CD4-positive, alpha-beta T cell treated with Interleukin-10 for 1 hour (primary cell): ENCODE measurements at places on chromosomes 6 and 20.
A peak's percentile ranks its signal among the peaks of the same experiment; 100 is the strongest.

- DNase-seq: no peak
Measured at GRCh38 chr6:143647191-143647590, 30.6 kb upstream of the PHACTR2 start.

DNA sequence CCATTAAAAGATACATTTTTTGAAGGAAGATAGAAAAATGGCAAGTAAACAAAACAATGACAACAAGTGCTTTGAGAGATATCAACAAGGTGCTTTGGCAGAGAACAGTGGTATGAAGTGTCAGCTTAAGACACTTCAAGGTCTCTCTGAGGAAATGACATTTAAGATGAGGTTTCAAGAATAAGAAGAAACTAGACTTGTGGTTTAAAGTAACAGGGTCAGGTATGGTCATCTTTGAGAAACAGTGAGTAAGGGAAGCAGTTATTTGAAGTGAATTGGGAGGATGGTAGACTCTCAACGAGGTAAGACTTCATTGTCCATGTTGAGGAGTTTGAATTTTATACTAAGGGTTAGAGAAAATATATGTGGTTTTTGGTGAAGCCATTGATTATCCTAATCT is 77.8 kb downstream of the SYCP2L start:
- DNase-seq: no peak

GRCh38 chr6:138278326-138278725 is 60.0 kb upstream of the PBOV1 start:
- no peak for DNase-seq

GRCh38 chr20:33291830-33292355 is 8.9 kb downstream of the BPIFB1 start:
- DNase-seq: peak; percentile 65

GRCh38 chr6:101626269-101626668 is 232.8 kb downstream of the GRIK2 start:
- DNase-seq: no peak

DNA sequence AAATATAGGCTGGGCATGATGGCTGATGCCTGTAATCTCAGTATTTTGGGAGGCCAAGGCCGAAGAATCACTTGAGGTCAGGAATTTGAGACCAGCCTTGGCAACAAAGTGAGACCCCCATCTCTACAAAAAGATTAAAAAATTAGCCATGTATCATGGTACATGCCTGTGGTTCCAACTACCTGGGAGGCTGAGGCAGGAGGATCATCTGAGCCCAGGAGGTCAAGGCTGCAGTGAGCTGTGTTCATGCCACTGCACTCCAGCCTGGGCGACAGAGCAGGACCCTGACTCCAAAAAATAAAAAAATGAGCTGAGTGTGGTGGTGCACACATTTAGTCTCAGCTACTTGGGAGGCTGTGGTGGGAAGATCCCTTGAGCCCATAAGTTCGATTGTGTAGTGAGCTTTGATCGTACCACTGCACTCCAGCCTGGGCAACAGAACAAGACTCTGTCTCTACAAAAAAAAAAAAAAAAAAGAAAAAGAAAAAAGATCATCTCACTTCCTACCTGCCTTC is 10.1 kb upstream of the GUCA1B start:
- no peak for DNase-seq

- DNase-seq: no peak
Measured at GRCh38 chr6:49142421-49143151, 320.5 kb downstream of the MMUT start.

GRCh38 chr6:168873278-168874190 is 380.1 kb downstream of the THBS2 start:
- DNase-seq: no peak

- DNase-seq: no peak
Measured at GRCh38 chr6:162377735-162378134, 349.8 kb downstream of the PRKN start.

DNA sequence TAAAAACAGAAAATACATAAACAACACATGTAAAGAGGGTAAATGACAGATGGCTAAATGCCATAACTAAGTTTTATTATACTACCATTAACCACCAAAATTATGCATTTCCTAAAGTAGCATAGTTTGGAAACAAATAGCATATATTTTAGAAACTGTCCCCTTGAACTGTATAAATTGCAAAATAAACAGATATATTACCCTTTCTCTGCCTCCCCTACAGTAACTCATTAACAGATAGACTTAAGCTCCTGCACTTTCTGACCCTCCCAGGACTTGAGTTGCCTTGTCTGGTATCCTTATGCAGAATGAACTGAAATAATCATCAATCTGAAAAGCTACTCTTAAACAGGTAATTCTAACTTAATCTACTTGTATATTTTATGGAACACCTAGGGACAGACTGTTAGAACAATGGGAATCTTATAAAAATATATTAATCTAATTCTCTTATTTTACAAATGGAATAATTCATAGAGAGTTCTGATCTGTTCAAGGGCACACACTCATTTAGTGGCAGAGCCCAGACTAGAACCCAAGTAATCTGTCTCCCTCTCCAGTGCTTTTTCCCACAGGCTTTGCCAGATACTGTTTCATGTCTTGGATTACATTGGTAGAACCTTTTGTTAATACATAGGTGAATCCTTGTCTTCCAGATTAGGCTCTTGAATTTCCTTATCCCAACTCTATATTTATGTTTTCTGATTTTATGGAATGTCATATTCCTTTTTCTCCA is 50.6 kb upstream of the LOC128125822 start:
- no peak for DNase-seq

DNA sequence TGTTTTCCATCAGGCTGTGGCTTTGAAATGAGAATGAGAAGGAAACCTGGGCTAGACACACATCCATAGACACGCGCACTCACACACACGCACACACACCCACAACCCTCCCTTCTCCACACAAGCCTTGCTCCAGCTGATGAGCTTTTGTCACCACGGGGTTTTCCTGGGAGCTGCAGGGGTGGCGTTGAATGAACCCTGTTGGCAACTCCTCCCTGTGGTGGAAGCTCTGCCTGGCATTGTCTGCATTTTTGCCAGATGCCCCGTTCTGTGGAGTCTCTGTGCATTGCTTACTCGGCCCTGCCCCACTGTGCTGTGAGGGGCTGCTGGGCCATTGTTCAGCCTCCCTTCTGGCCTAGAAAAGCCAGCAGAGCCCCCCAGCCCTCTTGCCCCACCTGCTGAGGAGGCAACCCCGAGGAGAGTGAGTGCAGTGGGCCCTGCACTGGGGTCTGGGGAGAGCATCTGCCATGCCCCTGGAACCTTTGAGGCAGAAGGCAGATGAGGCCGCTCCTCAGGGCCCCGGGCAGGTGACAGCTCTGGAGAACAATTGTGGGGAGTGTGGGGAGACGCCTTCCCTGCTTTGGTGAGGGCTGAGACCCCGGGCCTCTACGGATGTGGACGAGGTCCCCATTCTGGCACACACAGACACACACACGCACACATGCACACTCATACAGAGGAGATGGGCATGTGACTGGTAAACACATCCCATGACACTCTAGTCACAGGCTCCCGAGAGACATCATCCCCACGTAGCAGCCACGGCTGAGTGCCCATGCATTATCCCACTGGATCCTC is 9.9 kb downstream of the ADIG start:
- no peak for DNase-seq

DNA sequence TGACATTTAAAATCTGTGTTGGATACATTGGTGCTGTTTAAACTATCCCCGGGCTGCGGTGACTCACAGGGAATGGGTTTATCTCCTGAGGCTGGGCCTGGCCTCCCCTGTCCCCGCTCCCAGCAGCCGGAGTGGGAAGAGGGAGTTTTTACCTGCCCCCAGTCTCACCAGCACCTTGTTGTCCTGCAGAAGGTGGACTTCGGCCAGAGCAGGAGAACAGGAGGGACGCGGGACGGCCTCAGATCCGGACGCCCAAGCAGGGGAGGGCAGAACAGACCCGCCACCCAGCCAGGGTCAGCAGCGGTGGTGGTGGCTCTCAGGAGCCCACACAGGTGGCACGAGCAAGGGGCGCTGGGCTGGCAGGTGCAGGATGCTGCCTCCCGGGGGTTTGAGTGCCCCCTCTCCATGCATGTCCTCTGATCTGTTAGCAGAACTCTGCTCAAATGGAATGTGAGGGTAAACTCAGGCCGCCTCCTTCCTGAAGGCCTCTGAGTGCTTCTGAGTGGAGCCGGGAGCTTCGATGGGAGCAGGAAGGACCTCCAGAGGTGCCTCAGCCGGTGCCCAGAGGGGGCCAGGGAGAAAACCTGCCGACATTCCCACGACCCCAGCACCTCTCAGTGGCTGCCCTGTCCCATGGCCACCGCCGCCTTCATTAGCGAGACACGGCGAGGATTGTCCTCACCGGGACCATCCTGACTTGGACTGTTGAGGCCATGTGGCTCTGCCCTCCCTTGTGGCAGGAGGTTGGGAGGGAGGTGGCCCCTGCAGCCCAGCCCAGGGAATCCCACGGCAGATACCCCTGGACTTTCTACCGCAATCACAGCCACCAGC is 43.4 kb upstream of the MRGBP start:
- no peak for DNase-seq

GRCh38 chr6:167058261-167058660 is 59.1 kb downstream of the CEP43 start:
- DNase-seq: no peak

GRCh38 chr6:146281651-146282362 is 252.9 kb downstream of the GRM1 start:
- DNase-seq: no peak

DNA sequence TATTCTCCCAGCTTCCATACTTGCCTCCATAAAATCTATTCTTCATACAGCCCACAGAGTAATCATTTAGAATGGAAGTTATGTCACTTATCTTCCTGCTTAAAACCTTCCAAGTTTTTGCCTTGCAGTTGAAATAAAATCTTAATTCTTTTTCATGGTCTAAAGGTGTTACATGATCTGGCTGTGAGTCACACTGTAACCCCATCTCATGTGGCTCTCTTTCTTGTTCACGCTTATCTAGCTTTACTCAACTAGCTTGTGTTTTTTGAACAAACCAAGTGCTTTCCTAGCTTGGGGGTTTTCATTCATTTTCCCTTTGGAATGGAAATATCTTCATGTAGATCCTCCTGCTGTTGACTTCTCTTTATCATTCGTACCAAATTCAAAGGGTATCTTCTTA is 23.6 kb upstream of the THEMIS start:
- DNase-seq: no peak

GRCh38 chr6:170253226-170253909 is 37.5 kb downstream of the DLL1 start:
- DNase-seq: no peak

- no peak for DNase-seq
Measured at GRCh38 chr6:41545247-41545702, 906 bp upstream of the FOXP4 start.

GRCh38 chr20:22502731-22503191 is 81.6 kb downstream of the FOXA2 start:
- no peak for DNase-seq

GRCh38 chr6:89297695-89298351 is 17.3 kb downstream of the GABRR2 start:
- peak; percentile 67 for DNase-seq

DNA sequence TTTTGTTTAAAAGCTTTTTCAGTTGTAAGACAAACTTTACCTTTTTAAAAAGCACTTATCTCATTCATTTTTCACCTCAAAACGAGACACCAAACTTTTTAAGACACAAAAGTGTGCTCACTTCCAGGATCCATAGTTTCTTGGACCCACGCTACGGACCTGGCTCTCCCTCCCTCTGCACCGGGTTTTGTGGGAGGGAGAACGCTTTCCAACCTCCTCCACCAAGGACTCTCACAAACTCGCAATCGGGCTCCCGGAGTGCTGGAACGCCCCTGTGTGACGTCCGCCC is 436 bp downstream of the CAGE1 start:
- DNase-seq: no peak

GRCh38 chr6:86775893-86776292 is 161.4 kb upstream of the HTR1E start:
- DNase-seq: no peak

- no peak for DNase-seq
Measured at GRCh38 chr6:95994151-95994550, 21.6 kb upstream of the FUT9 start.

GRCh38 chr6:37826188-37826587 is 6.7 kb downstream of the ZFAND3 start:
- no peak for DNase-seq

GRCh38 chr6:18171871-18172270 is 16.6 kb downstream of the KDM1B start:
- no peak for DNase-seq

DNA sequence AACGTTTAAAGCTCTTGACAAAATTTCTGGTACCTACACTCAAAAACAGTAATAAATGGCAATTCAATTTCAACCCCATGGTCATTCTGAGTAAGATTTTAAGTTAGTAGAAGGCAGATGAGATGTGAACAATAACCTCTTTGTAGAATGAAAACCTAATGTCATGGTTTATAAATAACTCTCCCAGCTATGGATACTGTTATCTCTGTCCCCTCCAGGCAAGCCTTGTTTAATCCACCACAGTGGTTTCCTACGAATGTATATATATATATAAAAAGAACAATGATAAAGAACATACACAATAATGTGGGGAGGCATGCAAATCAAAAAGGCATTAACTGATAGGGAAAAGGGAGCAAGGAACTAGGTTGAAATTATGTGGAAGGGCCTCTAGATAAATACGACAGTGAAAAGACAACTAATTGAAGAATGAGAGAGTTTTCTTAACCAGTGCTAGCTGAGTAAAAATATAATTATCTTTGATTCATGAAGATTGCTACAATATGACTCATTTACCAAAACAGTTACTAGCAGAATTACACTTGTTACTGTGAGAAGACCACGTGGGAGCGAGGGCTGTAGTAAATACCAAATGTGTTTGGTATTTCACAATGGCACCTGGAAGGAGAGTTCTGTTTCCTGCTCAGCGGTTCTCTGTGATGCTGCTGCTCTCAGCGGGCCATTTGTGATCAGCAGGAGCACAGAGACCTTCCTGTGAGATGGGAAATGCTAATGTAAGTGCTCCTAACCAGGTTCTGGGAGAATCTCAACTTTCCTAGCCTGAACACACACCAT is 173.7 kb downstream of the MBOAT1 start:
- no peak for DNase-seq

DNA sequence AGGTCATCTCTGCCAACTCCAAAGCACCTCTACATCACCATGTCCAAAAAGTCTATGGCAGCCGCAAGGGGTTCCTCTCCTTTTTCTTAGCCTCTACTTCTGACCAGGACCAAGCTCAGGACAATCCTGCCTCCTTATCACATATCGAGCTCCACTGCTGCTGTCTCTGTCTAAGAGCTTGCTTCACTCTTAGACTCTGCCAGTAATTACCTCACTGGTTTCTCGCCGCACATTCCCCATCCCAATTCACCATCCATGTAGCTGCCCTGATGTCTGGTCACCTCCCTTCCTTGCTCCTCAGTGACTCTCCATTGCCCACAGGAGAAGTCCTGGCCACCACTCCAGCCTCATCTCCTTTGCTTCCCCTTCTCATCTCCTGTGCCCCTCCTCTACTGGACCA is 24.1 kb upstream of the PI16 start:
- DNase-seq: no peak

GRCh38 chr6:87066449-87067333 is 28.2 kb downstream of the CGA start:
- peak; percentile 50 for DNase-seq
